ENCODE measurements at places on chromosomes 4 and X.

GRCh38 chr4:3384391-3384770 lies 57.4 kb upstream of the HGFAC start:
- no peak for DNase-seq

GRCh38 chrX:132948648-132949260 lies 9.7 kb downstream of the HS6ST2 start:
- no peak for DNase-seq

- DNase-seq: peak; percentile 82
These were observed at the start of gene CYP2U1 for GRCh38 chr4:107930821-107931774. CYP2U1 (plus strand) TSS chr4:107931549; CDS start chr4:107931644, 95 bp downstream.

DNA sequence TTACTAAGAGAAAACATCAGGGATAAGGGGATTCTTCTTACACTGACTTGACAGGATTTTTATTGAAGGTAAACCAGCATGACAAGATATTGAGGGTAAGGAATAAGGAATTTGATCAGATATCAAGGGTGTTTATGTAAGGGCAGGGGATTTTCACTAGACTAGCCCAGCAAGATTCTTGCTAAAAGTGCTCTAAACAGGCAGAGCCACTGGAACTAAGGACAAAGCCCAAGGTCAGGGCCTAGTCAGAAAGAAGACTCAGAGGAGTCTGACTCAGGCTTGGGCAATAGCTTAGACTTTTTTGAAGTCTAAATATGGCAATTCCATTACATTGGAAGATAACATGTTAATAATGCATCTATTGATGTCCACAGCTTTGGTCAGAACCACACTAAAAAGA lies 6.5 kb upstream of the GLRA3 start:
- DNase-seq: no peak

- no peak for DNase-seq
These were observed 573.9 kb upstream of the GRID2 start for GRCh38 chr4:91729851-91730250.

DNA sequence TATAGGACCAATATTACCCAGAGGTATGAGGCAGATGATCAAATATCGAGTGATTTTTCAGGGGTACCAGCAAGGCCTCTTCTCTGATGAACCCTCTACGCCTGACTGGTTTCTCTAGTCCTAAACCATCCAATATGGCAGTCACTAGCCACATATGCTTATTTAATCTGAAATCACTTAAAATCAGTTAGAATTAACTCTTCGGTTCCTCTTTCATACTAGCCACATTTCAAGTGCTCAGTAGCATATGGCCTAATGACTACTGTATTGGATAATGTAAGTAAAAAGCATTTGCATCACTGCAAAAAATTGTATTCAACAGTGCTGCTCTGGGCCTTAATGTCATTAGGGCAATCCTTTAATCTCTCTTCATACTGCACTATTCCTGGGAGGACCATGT lies 4.4 kb upstream of the APBB2 start:
- no peak for DNase-seq

- DNase-seq: peak; percentile 4
These were observed 4.4 kb upstream of the PRDX4 start for GRCh38 chrX:23662853-23663252.

GRCh38 chr4:154015578-154015977 lies 226.7 kb upstream of the SFRP2 start:
- no peak for DNase-seq

DNA sequence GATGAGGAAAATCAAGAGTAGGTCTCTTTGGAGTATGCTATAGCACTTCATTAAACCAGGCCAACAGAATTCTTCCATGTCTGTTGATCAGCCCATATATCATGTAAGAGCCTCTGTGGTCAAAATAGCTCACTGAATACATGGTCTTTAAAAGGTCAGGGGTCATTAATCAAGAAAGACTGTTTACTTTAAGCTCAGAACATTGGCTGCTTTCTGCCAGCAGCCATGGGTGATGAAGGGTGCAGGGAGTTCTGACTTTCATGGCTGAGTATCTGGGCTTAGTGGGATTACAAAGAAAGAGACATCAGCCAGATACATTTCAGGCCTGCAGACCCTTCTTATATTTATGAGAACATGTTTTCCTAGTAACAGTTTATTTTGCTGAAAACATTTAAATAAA lies 7.1 kb upstream of the C4orf54 start:
- DNase-seq: no peak

GRCh38 chrX:78796916-78797315 lies 49.4 kb downstream of the LPAR4 start:
- no peak for DNase-seq

GRCh38 chr4:110033355-110034025 lies 120.8 kb downstream of the EGF start:
- DNase-seq: no peak

DNA sequence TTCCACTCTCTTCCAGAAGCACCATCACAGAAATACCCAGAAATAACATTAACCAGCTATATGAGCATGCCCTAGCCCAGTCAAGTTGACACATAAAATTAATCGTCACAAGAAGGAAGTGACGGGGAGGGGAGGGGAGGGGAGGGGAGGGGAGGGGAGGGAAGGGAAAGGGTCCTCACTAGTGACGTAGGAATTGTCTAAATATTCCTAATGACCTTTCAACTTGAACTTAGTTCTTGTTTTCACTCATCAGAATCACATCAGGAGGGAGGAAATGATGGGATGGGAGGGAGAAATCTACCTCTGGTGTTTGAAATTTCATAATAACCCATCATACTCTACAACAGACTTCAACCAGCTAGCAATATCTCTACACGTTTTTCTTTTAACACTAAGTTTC lies 52.2 kb upstream of the NOCT start:
- no peak for DNase-seq

DNA sequence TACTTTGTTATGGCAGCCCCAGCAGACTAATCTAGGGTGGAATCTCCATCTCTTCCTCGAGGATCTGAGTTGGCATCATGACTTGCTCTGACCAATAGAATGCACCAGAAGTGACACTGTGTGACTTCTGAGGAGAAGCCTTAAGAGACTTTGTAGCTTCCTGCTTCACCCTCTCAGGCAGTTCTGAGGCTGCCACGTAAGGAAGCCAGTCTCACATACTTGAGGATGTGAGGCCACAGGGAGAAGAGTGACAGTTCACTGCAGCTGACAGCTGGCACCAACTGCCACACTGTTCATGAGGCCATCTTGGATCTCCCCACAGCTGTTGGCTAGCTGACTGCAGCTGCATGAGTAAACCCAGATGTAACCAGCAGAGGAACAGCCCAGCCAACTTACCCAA lies 29.3 kb upstream of the BCOR start:
- peak; percentile 72 for DNase-seq

GRCh38 chrX:34656842-34657725 lies at the start of gene TMEM47:
TMEM47 (minus strand) TSS chrX:34657285; CDS start chrX:34657029, 256 bp downstream.
- DNase-seq: peak; percentile 78

DNA sequence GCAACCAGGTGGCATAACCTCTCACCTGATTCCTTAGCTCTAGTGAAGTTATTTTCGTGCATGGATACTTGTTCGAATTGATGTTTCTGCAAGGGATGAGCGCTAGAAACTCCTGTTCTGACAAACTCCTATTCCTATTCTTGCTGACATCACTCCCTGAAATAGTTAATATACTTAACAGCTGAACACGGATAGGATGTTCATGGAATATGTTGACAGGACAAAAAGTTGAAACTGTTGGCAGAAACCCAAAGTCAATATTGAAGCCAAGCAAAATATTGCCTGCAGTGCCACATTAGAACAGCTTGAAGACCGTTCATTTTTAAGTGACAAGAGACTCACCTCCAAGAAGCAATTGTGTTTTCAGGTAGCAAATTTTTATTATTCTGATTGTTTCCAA lies at the start of gene KLKB1:
TSS of gene KLKB1 (plus strand) at position 287 of the 400 bp plus-strand sequence. CDS start 689 bp downstream, outside the sequence.
- DNase-seq: no peak

DNA sequence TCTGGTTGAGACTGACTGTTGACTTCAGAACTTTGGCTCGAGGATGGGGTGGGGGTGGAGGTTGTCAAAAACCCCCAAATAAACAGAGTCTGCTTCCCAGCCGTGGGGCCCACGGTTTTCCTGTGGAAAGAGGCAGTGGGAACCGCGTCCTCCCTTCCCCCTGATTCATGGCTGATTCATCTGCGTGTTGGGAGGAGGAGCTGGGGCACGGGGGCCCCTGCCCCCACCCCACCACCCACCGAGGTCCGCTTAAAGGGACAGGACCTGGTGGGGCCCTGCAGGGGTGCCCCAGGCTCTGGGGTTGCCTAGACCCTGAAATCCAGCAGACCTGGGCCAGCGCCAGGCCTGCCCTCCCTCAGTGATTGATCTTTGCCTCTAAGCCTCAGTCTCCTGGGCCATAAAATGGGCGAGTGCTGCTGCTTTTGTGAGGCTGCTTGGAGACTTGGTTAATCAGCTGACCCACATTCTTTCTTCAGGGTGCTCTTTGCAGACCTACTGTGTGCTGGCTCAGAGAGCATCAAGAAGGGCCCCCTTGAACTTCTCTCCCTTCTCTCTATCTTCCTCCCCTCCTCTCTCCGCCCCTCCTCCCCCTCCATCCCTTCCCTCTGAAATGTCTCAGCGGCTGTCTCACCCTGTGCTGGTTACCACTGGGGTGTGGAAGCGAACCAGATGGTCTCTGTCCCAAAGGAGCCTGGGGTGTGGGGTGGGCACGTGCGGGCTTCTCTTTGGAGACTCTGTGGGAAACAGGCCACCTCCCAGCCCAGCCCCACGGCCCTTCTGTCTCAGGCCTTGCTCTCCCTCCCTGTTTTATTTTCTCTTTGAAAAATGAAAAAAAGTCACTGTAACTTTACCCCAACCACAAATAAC lies 9.1 kb downstream of the HTRA3 start:
- peak; percentile 90 for DNase-seq

DNA sequence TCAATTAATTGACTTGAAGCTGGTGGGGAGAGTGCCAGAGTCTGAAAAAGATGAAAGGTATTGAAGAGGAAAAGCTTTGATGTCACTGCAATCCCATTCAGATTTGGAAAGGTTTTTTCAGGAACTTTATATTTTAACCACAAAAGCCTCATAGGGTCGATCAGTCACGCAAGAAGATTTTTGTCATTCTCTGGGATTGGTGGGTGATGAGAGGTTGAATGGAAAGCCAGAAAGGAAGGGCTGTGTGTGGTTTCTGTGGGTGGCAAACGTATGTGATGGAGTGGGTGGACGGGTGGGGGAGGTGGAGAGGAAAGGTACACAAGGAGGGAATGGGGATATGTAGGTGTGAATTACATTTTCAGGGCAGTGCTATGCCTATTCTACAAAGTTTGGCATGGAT lies 173.8 kb upstream of the SCML1 start:
- peak; percentile 75 for DNase-seq

DNA sequence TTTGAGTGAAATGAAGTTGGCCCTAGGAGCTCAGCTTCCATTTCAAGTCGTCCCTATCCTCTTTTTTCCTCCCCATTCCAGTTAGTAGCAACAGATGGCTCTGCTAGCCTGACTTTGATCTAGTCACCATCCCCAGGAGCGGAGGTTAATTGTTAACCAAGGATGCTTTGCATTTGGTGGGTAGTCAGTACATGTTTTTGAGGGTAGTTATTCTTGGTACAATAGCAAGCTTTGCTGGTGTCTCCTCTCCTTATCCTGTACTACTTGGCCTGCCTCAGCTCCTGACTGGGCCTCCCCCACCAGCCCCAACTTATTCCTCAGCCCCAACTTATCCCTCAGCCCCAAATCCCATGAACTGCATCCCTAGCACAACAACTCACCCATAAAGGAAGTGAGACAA lies 14.8 kb upstream of the RTL5 start:
- DNase-seq: no peak

GRCh38 chr4:164926301-164926700 lies 49.3 kb downstream of the APELA start:
- peak; percentile 89 for DNase-seq

DNA sequence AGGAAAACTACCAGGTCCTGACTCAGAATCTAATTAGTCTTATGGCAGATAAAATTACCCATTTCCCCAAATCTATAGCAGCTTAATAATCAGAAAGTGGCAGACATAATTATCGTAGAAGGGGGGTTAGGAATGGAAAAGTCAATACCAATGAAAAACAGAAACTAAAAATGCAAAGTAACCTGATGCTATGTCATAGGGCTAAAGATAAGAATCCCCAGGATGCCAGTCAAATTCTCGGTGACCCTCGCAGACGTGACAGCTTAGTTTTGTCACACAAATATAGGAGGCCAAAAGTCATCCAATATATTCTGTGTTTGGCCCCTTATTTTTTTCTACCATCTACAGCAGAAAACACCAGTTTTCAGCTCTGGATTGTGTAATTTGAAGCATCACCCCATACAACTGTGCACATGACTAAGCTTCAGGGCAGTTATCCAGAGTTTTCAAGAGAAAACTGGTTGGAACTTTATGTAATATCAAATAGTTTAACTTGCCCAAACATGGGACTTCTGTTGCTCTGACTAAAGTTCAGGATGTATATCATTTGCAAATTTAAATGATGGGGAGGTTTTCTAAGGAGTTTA lies 30.9 kb downstream of the RASSF6 start:
- peak; percentile 42 for DNase-seq

GRCh38 chr4:185779517-185779916 lies 32.5 kb downstream of the SORBS2 start:
- DNase-seq: no peak

DNA sequence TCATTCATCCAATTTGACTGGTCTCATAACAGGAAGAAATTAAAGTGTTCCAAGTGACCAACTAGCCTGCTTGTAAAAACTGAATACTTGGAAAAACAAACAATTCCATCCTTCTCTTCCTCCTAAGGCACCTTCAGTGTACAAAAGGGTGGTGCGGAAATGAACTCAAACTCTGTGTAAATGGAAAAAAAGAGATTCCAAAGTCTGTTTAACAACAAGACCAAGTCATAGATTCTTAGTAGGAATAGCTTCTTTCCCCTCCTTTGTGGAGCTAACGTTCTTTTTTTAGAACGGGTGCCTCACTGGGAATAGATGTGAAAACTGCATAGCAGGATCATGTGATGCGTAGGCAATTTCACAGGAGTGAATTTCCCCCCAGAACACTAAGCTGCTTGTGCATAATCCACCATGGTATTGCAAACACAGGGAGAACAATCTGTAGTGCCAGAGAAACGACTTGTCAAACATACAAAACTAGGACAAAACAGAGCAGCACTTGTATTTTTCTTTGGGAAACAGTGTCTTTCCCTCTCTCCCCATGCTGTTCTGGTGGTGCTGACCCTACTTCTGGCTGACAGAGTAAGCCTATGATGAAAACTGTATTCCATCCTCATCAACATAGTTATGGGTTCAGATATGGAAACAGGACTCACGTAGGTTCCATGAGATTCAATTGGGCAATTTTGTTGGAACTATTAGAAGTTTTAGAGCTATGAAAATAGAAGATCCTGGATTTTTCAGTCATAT lies 13.2 kb upstream of the SOD3 start:
- peak; percentile 45 for DNase-seq

DNA sequence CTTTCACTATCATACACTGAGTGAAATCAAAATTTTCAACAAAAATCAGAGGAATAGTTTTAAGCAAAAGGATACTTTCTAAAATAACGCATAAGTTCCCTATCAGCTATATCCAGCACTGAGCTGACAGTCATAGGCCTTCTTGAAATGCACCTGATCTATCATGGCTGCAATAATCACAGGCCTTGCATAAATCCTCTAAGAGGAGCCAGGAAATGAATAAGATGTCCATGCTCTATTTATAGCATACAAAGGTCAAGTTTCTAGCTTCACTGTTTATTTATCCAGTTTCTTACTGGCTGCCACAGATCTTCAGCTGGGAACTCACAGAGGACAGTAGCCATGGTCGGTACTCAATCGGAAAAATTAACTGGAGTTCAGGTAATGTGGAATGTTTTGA lies 235.9 kb upstream of the DMD start:
- no peak for DNase-seq
